NCI-H526 (cell line): ENCODE measurements at places on chromosomes 2 and 18.
A peak's percentile ranks its signal among the peaks of the same experiment; 100 is the strongest.

DNA sequence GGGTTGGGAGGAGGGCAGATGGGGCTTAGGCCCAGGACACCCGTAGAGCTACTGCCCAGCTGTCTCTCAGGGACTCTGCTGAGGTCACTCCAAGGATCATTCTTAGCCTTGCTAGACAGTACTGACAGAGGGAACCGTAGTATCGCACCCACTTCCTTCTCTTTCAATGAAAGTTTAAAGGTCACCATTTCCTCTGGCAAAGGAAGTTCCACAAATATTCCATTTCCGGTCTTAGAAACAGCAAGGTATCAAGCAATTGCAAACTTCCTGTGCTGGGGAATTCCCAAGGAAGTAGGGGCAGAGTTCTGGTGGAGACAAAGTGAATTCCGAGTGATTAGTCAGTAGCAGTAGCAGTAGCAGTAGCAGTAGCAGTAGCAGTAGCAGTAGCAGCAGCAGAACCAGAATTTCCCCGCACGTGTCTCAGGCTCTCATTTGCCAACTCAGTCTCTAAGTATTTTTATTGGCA lies 24.7 kb downstream of the IL1B start:
- DNase-seq = no peak

- DNase-seq = no peak
Measured at GRCh38 chr2:229335877-229336346, 64.8 kb upstream of the PID1 start.

GRCh38 chr2:215299337-215299859 lies 12.5 kb upstream of the ATIC start:
- no peak for DNase-seq

- no peak for DNase-seq
Measured at GRCh38 chr2:196389670-196390069, 218.3 kb upstream of the STK17B start.

GRCh38 chr18:11154368-11154989 lies 5.1 kb upstream of the PIEZO2 start:
- DNase-seq = peak; percentile 9

DNA sequence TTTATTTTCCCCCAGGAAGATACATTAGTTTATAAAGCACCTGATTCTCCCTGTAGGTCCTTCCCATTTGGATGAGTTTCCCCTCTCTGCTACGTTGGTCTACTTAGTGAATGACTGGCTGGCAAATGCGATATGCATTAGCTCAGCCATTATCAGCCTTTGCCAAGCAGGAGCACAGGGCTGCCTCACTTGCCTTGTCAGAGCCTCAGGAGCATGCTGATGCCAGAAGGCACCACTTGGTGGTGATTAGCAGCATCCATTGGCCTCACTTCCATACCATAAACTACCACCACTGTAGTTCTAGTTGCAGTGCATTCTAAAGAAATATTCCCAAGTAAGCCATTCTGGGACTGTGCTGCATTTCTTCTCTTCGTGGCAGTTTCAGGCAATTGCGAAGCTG lies 442.8 kb upstream of the CHST9 start:
- DNase-seq = no peak

GRCh38 chr18:24185805-24186204 lies 46.9 kb downstream of the CABYR start:
- no peak for DNase-seq

GRCh38 chr2:128732976-128733431 lies 414.3 kb upstream of the HS6ST1 start:
- no peak for DNase-seq

DNA sequence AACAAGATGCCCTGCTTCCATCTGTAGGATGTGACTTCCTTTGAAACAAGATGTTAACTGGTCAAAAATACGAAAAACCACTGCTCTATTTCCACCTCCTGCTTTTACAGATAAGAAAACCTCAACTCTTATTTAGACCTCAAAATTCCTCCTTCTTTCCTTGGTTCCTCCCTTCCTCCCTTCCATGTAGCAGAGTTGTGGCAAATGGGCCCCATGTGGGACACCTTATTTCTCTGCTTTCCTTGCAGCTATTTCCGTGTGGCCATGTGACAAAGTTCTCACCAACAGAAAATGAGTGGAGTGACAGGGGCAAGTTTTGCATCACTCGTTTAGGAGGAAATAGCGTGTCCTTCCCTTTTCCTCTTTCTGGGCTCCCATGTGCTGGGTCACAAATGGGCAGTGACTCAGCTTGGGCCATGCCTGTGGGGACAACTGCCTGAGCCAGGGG lies 69.4 kb upstream of the SMAD2 start:
- no peak for DNase-seq

DNA sequence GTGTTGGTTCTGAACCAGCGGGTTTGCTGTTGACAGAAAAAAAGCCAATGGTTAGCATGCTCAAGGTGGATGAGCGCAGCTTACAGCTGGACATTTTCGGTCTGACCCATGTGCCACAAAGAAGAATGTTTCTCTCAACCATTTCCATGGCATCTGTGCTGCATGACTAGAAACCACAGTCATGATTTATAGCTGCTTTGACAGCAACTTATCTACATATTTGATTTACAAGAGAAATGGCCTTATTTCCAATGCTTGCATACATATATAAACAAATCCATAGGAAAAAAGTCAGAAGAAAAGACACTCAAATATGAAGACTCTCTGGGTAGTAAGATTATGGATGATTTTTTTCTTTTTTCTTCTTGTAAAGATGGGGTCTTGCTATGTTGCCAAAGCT lies 98.2 kb downstream of the DYNC1I2 start:
- DNase-seq = no peak

- no peak for DNase-seq
Measured at GRCh38 chr2:39717067-39717466, 51.4 kb downstream of the TMEM178A start.

DNA sequence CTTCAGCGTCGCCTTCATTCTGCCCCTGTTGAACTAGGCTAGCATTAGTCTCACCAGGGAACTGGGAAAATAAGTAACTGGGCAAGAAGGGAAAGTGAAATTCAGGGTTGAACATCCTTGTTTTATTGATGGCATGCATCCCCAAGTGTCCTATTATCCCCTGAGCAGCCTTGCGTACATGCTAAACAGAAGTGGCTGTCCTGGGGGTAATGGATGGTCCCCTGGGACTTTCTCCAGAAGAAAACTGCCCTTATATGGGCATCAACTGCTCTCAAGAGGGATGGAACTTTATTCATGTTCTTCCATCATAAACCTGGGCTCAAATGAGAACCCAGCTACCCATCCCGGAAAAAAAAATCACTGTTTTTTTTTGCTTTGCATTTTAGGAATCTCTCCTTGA lies 11.8 kb upstream of the SMIM21 start:
- peak; percentile 31 for DNase-seq

- DNase-seq = peak; percentile 42
Measured at GRCh38 chr2:232386740-232387450, 8.3 kb downstream of the ALPP start.

DNA sequence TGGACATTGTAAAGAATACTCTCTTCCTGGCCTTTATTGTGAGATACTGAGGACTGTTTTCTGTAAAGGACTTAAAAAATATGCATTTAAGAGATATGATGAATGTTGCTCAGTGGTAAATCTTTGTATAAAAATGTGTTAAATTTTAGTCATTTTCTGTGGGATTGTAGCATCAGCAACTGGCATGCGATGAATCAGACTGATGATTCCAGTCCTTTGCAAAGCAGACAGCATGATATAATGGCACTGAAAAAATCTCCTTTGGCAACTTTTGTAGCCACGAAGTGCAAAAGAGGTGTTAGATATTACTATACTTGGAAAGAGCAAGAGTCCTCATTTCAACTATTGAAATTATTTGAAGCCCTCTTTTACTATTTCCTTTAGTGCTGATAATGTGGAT lies 678.7 kb downstream of the PLCL1 start:
- no peak for DNase-seq

- no peak for DNase-seq
Measured at GRCh38 chr18:172361-172760, 14.0 kb downstream of the USP14 start.

DNA sequence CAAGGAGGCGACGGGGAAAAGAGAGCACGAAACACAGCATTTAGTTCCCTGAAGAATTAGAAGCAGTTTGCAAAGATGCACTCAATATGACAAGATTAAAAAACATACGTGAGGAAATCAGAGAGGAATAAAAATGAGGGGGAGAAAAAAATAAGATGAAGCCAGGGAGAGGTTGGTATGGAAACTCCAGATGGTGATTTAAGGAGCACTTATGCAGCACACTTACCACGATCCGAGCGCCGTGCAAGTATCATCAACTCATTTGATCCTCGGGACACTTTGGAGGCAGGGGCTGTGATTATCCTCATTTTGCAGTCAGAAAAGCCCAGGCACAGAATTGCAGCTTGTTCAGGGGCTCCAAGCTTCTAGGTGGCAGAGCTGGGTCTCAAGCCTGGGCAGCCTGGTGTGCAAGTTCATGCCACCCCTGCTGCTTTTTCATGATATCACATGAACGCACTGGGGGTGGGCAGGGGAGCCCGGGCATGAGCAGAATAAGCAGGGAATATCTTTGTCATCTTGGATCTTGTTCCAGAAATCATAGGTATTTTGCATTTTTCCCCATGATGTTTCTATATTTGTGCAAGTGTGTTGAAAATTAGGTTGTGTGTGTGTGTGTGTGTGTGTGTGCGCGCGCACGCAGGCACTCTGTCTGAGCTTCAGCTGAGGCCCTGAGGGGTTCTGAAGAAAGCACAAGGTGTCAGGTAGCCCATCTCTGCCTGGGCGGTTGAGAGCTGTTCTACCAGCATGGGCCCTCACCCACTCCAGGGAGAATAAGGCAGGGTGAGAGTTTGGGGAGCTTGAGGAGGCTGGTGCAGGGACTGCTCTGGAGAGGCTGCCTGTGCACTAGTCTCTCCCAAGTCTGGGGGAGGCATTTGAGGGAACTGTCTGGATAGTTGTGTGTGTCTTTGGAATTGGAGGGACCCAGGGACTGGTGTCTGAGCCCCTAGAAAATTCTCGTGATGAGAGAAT lies 25.0 kb upstream of the PDIA6 start:
- DNase-seq = no peak

- DNase-seq = no peak
Measured at GRCh38 chr18:54787121-54787520, 41.2 kb upstream of the RAB27B start.

- DNase-seq = peak; percentile 46
Measured at GRCh38 chr18:37124516-37124915, 295.6 kb downstream of the KIAA1328 start.

DNA sequence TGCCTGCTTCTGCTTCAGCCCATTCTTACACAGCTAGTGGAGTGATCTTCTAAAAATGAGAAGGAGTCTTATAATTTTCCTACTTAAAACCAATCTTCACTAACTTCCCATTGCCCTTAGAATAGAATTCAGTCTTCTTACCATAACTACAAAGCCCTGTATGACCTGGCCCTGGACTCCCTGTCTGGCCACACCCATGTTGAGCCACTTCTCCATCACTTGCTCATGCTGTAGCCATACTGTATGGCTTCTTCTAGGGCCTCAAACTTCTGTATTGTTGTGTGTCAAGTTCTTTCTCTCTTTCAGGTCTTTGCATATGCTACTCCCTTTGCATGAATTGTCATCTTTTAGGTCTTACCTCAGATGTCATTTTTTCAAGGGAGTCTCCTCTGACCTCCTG lies 11.2 kb downstream of the DGUOK start:
- DNase-seq = no peak

- no peak for DNase-seq
Measured at GRCh38 chr2:174667250-174667860, 69.8 kb upstream of the WIPF1 start.

GRCh38 chr2:112345030-112346027 lies 69.9 kb downstream of the ZC3H6 start:
- DNase-seq = peak; percentile 79

- no peak for DNase-seq
Measured at GRCh38 chr2:143694335-143694734, 565.1 kb downstream of the ARHGAP15 start.

GRCh38 chr2:43135583-43135982 lies 90.8 kb downstream of the ZFP36L2 start:
- DNase-seq = no peak

DNA sequence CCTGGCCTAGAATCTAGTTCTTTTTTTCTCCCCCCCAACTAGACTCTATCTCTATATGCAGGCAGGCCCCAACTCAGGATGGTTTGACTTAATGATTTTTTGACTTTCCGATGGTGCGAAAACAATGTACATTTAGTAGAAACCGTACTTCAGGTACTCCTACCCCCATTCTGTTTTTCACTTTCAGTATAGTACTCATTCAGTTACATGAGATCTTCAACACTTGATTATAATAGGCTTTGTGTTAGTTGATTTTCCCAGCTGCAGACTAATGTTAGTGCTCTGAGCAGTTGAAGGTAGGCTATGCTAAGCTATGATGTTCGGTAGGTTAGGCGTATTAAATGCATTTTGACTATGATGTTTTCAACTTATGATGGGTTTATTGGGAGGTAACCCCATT lies 37.7 kb downstream of the PLEKHB2 start:
- DNase-seq = no peak

GRCh38 chr2:85215081-85215447 lies 81.9 kb downstream of the TCF7L1 start:
- DNase-seq = no peak

DNA sequence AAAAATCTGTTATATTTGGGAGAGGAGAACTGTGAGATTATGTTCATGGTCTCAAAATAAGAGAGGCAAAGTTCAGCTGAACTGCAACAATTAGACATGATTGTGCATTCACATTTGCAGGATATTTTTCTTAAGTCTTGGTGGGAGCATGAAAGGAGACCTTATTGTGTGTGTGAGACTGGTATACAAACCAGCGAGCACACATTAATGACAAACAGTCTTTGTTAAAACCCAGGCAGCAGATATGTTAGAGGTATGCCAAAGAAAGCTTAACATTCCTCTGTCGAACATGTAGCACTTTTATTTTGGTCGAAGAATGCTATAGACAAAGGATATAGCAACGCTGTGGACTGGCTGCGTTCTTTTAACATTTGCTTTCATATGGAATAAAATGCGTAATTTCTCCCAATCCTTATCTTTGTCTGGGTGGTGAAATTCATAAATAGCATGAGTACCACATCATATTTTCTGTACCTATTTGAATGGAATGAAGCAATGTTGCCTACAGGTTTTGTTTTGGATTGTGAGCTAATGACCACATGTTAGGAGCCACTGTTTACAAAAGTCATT lies 88.4 kb downstream of the ICOS start:
- no peak for DNase-seq

DNA sequence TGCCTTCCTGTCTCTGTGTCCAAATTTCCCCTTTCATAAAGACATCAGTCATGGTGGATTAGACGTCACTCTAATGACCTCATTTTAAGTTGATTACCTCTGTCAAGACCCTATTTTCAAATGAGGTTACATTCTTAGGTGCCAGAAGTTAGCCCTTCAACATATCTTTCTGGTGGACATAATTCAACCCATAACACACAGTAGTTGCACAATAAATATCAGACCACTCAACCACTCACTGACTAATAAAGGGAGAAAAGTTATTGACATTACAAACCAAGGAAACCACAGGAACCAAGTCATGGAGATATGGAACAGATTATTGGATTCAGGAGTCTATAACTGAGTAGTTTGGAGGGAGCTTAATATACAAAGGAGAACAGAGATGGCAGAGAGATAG lies 377.4 kb upstream of the ACVR2A start:
- no peak for DNase-seq

GRCh38 chr2:168157070-168157469 lies 90.3 kb downstream of the STK39 start:
- DNase-seq = no peak
